ENCODE measurements at places on chromosomes 16 and 17. TPM values are rescaled to one million over a fixed set of nuclear protein-coding genes. Genes with fewer than 3 reads are reported as not detected.

CDH1 gene
- not detected for polyA plus RNA-seq

ARL17B gene
- 6.5 TPM for polyA plus RNA-seq

PDILT gene
- not detected for polyA plus RNA-seq

KRTAP9-4 gene
- polyA plus RNA-seq = not detected
